Left kidney (tissue), 8 donors: ENCODE measurements at places on chromosomes 7 and 10. TPM values are rescaled to one million over a fixed set of nuclear protein-coding genes. Genes with fewer than 3 reads are reported as not detected.
A peak's percentile ranks its signal among the peaks of the same experiment; 100 is the strongest.

MRPS16 gene
- 76.0 TPM for polyA plus RNA-seq

TEX36 gene
- not detected for polyA plus RNA-seq

GRCh38 chr10:16995867-16996529, 133.6 kb downstream of the CUBN start:
- DNase-seq, result no peak

DNA sequence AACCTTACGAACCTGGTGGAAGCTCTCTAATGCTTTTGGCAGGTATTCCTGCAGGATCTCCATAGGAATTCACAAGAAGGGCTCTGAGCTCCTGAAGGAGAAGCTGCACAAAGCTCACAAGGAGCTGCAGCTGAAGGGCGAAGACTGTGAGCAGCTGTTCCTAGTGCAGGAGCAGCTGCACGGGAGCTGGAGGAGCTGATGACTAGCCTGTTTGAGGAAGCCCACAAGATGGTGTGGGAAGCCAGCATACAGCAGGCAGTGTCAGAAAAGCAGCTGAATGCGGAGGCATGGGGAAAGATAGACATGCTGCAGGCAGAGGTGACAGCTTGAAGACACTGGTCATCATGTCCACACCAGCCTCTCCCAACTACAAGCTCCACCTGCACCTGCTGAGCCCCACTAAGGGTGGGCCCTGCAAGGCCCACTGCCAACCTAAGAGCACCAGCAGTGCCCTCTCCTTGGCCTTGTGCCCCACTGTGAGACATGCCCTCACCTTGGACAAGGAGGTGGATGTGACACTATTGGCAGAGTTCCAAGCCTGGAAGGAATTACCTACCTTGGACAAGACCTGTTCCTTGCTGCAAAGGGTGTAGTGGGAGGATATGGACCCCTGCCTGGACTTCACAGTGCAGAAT, 250.6 kb downstream of the BBS9 start:
- no peak for DNase-seq

ANXA8 gene
- 0.38 TPM for polyA plus RNA-seq

DNA sequence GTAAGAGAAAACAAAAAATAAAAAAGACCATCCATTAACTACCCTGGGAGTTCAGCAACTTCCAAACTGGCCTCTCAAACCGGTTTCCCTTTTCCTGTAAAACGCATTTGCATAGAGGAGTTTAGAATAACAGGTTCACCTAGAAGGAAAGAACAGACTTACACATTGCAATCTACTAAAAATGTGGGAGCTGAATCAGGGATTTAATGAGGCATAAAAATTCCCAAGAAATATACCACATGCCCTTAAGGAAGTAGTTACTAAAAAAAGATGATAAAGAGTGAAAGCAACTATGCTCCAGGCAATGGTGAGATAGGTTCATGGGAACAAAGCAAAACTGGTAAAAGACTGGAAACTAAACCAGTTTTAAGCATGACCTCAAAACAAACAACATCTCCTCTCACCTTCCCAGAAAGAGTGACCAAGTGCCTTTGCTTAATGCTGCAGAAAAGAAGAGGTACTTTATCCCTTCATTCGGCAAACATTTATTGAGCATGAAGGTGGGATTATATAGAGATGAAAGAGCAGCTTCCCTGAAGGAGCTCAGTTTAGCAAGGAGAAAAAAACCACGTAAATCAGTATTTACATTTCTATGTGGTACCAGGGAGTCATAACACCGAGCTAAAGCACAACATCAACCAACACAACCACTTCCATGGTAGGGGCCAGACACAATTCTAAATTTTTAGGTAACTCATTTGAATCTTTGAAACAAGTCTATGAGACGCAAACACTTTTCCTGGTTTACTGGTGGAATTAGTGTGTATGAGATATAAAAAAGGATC, 152.8 kb downstream of the SGMS1 start:
- DNase-seq, result peak; percentile 75

DNA sequence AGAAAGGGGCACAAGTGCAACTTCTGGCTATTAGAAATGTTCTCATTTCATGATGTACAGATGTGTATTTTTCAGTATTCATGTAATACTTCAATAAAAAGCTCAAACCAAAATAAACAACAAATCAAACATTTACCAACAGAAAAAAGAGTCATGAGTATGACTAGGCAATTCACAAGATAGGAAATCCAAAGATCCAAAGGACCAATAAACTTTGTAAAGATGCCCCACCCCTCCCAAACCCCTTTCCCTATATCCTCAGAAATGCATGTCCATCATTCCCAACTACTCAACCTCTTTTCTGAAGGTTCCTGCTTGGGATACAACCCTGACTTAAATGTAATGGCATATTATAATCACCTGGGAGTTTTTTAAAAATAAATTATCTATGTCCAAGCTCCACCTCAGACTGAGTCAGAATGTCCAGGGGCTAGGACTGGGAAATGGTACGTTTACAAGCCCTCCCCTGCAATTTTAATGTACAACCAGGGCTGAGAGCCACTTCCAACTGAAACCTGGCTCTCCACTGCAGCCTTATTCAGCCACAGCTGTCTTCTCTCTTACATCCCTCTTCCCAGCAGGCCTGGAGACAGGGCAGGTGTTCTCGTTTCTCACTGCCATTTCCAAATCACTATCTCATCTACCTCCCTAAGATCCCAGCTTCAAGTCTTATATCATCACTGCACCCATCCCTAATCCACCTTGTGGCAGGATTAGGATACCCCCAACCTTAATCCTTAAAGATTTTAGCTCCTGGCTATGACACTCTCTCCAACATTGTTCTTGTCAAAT, 36.5 kb downstream of the COA1 start:
- no peak for DNase-seq

TBC1D12 gene
- polyA plus RNA-seq, result 21.6 TPM

BMPER gene
- polyA plus RNA-seq, result 22.7 TPM

- no peak for DNase-seq
Observed at GRCh38 chr7:158706273-158706704, 1.7 kb upstream of the NCAPG2 start.

GRCh38 chr7:50346545-50347497, 42.3 kb downstream of the IKZF1 start:
- no peak for DNase-seq

DNA sequence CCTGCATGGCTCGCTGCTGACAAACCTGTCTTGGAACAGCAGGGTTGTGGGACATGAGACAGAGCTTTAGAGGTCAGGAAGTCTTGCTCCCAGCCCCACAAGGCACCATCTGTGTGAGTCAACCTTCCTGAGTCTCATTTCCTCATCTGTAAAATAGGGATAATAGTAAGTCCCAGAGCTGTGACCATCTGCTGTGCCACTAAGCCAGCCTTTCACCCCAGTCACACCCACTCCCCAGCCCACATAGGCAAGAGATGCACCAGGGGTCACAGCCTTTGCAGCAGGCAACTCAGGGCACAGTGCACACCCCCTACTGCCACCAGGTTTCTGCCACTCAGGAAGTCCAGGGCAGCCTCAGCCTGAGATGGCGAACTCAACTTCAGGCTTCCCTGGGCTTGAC, 29.4 kb upstream of the CDH23 start:
- DNase-seq, result no peak

DNA sequence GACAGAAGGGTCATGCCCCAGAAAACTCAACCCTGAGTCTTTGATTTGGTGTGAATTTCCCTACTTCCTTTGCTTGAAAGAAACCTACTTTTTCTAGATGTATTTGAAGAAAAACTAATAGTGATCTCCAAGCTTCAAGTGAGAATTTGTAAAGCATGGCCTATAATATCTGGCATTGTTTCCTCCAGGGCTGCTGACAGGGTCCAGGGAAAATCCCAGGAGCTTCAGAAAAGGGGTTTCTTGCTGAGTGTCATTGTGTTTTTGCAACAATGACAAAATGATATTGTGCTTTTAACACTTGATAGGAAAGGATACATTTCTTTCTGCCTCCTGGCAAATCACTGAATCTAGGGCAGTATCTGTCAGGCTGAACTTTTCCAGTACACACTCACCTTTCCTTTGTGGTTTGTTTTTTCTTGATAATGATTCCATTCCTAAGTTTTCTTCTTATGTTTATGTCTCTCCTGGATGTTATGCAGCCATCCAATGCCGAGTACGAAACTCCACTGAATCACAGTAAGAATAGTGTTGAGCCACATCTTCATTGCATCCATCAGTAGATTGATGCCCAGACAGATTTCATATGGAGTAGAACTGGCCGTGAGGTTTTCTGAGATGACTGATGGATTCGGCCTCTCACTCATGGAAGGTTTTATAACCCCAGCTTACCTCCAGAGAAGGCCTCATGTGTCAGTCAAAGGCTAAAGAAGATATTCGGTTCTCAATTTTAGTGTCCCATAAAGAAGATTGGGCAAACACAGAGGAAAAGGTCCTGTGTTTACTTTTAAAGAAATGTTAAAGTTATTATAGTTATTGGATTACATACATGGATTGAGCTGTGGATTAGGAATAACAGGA, 76.9 kb upstream of the STEAP1B start:
- DNase-seq, result no peak

GRCh38 chr7:22074897-22075296, 129.2 kb upstream of the CDCA7L start:
- no peak for DNase-seq

GRCh38 chr7:55250313-55250712, 114.8 kb upstream of the LANCL2 start:
- no peak for DNase-seq
